ENCODE measurements at places on chromosomes 13 and 19. TPM values are rescaled to one million over a fixed set of nuclear protein-coding genes. Genes with fewer than 3 reads are reported as not detected.

The ZNF714 gene
- total RNA-seq: 10.5 TPM

The GNG7 gene
- 0.32 TPM for total RNA-seq

The KLK2 gene
- total RNA-seq: not detected

The ADGRE3 gene
- total RNA-seq: not detected
